ENCODE measurements at places on chromosomes 7 and 10.
A peak's percentile ranks its signal among the peaks of the same experiment; 100 is the strongest.

DNA sequence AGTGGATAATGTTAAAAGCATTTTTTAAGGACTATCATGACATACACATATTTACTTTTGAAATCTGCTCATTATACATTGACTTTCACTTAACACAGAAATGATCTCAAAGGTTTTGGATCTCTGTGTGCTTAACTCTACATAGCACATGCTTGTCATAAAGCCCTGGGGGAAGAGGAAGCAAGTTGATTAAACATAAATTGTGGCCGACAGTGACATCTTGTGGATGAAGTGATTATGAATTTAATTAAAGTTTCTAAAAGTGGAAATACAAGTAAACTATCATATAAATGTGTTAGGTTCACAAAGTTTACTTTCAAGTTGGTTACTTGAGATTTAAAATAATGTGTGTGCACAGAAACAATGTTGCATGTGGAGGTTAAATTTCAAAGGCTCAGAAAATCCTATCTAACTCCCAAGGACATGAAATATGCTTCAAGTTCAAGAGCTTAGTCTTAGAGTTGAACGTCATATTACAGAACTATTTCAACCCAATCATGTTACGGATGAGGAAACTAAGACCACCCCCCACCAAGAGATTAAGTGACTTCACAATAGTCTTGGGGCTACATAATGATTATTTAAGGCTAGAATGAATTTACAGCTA is 1247.8 kb downstream of the GATA3 start:
- peak; percentile 66 for DNase-seq

GRCh38 chr7:93719546-93719945 is 145.0 kb upstream of the CALCR start:
- no peak for DNase-seq

DNA sequence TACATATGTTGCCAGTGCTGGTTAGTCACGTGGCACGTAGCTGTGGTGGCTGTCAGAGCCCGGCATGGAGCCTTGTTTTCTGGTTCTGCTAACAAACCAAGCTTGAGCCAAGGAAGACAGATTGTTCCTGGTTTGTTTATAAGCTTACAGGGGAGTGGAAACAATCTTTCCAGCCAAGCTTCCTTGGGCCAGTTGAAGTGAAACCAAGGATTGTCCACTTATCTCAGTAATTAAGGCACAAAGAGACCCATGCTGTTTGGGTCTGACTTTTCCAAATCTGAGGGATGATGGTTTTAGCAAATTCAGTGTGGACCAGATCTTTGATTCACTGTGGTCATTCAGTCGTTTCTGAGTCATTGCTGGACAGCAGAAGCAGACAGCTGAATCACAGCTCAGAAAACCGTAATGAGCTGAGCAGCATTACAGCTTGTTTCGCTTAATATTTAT is 297.3 kb upstream of the COBL start:
- DNase-seq: no peak

DNA sequence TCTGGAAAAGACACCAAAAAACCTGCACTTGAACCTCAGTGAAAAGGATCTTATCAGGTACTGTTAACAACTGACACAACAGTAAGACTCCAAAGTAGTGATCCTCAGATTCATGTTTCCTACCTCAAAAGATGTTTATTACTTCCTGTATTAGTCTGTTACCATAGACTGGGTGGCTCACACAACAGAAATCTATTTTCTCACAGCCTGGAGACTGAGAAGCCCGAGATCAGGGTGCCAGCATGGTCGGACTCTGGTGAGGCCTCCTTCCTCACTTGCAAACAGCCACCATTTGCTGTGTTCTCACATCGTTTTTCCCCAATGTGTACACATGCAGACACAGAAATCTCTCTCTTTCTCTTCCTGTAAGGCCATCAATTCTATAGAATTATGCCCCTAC is 154.0 kb upstream of the THSD7A start:
- no peak for DNase-seq

- DNase-seq: no peak
These were observed 57.8 kb downstream of the RASGEF1A start for GRCh38 chr10:43209074-43209455.

GRCh38 chr10:113643183-113643582 is 20.7 kb downstream of the NRAP start:
- DNase-seq: peak; percentile 2

- no peak for DNase-seq
These were observed 47.1 kb downstream of the HIBADH start for GRCh38 chr7:27615420-27616185.

Measured in GM23338 (cell line).